ENCODE measurements at places on chromosomes 6 and 20. TPM values are rescaled to one million over a fixed set of nuclear protein-coding genes. Genes with fewer than 3 reads are reported as not detected.
A peak's percentile ranks its signal among the peaks of the same experiment; 100 is the strongest.

DNA sequence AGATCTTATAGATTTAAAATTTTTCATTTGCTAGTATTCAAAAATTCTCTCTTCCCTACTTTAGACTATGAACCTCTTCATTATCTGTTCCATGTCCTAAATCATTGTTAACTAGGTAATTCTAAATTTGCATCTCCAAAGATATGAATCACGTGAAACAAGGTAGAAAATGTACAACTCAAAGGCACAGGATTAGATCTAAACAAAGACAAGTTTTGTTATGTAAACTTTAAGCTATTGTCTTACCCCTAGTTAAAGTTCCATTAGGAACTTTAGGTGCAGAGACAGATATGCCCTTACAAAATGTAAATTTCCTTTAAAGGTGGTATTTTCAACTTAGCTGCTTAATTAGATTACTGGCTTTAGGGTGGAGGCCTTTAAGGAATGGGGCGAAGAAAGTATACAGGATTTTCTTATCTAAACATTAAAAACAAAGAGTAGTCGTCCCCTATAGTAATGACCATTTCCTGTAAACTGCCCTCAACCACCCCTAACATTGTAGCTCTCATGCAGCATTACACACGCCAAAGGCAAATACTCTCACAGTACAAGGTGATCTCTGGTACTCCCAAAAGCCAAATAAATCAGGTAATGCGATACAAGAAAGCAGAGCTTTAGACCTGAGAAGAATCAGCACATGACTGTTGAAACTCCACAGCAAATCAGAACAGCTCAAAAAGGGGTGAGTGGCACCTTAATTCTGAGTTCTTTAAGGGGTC, 57.4 kb upstream of the MRAP2 start:
- H3K4me1 ChIP-seq: no peaks in the 10 kb centered on the region
- no peak overlapping the region for H3K27ac ChIP-seq
- no peaks in the 10 kb centered on the region for H3K36me3 ChIP-seq
- DNase-seq: no peak

DNA sequence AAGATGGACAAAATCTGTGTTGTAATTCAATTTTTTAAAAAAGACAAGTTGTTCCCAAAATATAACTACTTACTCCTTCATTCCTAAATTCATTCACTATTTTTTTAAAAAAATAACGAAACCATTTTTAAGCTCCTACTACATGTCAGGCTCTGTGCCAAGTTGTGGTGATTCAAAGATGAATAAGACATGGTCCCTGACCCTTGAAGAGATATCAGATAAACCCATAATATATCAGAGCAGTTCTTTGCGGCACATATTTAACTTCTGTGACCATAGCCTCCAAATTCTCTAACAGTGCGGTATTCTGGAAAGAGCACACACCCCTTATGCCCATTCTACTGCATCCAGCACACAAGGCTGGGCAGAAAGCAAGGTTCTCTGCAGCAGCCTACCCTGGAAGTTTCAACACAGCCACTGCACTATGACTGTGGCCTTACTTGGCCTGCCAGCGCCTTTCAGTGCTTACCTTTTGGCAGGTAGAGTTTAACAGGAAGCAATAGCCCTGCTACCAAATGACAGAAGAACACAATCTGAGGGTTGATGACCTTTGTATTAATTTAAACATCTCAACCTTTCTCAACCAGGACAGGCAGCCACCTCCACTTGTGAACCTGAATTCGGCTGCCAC, 406.5 kb downstream of the BTBD9 start:
- no peak overlapping the region for H3K4me3 ChIP-seq
- H3K4me1 ChIP-seq: peaks cover 14% of the 10 kb centered on the region
- no peak overlapping the region for H3K27ac ChIP-seq
- no peaks in the 10 kb centered on the region for H3K36me3 ChIP-seq

GRCh38 chr6:117346142-117346930, 79.4 kb downstream of the ROS1 start:
- H3K27ac ChIP-seq: no peak overlapping the region
- no peak overlapping the region for H3K4me3 ChIP-seq
- no peaks in the 10 kb centered on the region for H3K4me1 ChIP-seq
- DNase-seq: no peak
- no peaks in the 10 kb centered on the region for H3K36me3 ChIP-seq

- H3K27me3 ChIP-seq: no peaks in the 10 kb centered on the region
- peak within 1 kb of the TSS; percentile 97 for H3K4me3 ChIP-seq
- H3K27ac ChIP-seq: peak within 1 kb of the TSS; percentile 91
- H3K36me3 ChIP-seq: no peaks in the 10 kb centered on the region
- peaks cover 8% of the 10 kb centered on the region for H3K4me1 ChIP-seq
Measured at GRCh38 chr6:169751242-169752073, at the start of the genes DYNLT2 and ERMARD. TSS of gene DYNLT2 (minus strand) at chr6:169751572. CDS start at chr6:169751458, 114 bp downstream. TSS of gene ERMARD (plus strand) at chr6:169751622. CDS start at chr6:169751658, 36 bp downstream.

DNA sequence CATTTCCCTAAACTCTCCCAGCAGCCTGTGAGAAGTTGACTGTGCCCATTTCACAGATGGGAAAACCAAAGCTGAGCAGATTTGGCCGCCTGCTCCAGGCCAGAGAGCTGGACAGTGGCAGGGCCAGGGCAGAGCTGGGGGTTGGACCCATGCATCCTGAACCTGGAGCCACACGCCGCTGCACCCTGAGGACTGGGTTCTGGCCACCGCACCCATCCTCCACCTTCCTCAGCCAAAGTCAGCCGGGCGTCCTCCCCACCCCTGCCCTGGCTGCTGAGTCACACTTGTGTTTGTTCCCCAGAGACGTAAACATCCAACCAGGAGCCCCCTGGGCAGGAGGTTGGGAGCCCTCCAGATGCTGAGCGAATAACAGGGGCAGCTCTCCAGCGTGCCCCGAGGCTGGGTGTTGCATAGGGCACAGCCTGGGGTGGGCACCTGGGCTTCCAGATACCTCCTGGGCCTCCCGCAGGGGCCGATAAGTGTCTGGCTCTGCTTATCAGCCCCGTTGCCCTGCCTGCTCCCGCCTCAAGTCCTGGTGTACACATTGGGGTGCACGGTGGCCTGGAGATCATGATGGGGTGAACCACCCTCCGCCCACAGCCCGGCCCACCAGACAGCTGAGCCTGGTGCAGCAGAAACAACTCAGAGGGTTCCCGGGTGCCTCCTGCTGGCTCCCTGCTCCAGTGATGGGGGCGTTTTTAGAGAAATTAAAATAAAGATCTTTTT, 23.8 kb downstream of the RBM38 start:
- no peak overlapping the region for H3K4me3 ChIP-seq
- H3K27me3 ChIP-seq: no peaks in the 10 kb centered on the region

DNA sequence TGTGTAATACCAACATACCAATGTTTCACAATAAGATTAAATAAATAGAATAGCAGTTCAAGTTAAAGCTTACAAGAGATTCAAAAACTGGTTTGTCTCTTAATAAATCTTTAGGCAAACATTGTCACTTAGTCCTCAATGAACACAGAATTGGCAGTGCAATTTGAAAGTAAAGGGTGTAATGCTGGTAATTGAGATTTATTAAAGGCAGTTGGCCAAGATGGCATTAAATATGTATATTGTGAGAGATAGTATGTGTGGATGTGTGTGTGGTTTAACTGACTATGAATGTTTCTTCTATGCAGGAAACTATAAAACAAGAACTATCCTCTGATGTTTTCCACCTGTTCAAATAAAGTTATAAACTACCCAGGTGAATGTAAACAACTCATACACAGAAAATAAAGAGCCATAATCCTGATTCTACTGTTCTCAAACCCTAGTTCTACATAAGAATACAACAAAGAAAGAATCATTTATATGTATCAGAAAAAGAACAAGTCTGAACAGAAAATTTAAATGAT, 267.9 kb upstream of the PTCHD4 start:
- H3K27ac ChIP-seq: no peak overlapping the region
- no peak overlapping the region for H3K4me3 ChIP-seq
- H3K27me3 ChIP-seq: no peaks in the 10 kb centered on the region
- H3K36me3 ChIP-seq: no peaks in the 10 kb centered on the region
- H3K4me1 ChIP-seq: peaks cover 6% of the 10 kb centered on the region
- no peak for DNase-seq

DNA sequence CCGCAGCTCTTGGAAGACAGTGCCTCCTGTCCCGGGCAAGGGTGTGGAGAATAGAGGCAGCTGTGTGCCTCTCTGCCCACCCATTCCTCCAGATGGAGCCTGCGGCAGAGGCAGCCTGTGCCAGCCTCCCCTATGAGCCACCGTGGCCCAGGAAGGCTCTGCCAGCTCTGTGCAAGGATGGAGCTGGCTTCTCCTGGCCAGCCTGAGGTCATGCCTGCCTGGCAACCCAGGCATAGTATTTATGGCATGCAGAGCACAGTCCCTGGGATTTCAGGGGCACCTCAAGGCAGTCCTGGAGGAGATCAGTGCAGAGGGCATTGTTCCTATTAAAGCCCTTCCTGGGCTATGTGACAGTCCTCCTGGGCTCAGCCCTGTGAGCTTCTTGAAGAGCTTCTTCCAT, 1.5 kb downstream of the EPB41L1 start:
- H3K4me3 ChIP-seq: no peak overlapping the region
- DNase-seq: no peak
- H3K4me1 ChIP-seq: no peaks in the 10 kb centered on the region
- no peaks in the 10 kb centered on the region for H3K36me3 ChIP-seq
- H3K27me3 ChIP-seq: peaks cover 27% of the 10 kb centered on the region

- H3K27ac ChIP-seq: no peak overlapping the region
- no peaks in the 10 kb centered on the region for H3K27me3 ChIP-seq
- no peak for DNase-seq
- H3K4me3 ChIP-seq: no peak overlapping the region
- H3K36me3 ChIP-seq: no peaks in the 10 kb centered on the region
Measured at GRCh38 chr6:24273096-24273870, 84.6 kb downstream of the DCDC2 start.

GRCh38 chr6:75460681-75461080, 32.9 kb downstream of the FILIP1 start:
- H3K27me3 ChIP-seq: no peaks in the 10 kb centered on the region
- no peak for DNase-seq
- H3K36me3 ChIP-seq: no peaks in the 10 kb centered on the region
- no peaks in the 10 kb centered on the region for H3K4me1 ChIP-seq

GRCh38 chr6:41449399-41450245, 96.6 kb upstream of the FOXP4 start:
- DNase-seq: peak; percentile 36
- no peak overlapping the region for H3K27ac ChIP-seq
- peaks cover 3% of the 10 kb centered on the region for H3K4me1 ChIP-seq
- no peak overlapping the region for H3K4me3 ChIP-seq
- no peaks in the 10 kb centered on the region for H3K36me3 ChIP-seq

GRCh38 chr6:10347561-10348327, 67.1 kb downstream of the TFAP2A start:
- H3K4me1 ChIP-seq: no peaks in the 10 kb centered on the region
- H3K27ac ChIP-seq: no peak overlapping the region
- H3K4me3 ChIP-seq: no peak overlapping the region
- no peaks in the 10 kb centered on the region for H3K36me3 ChIP-seq

The SLC2A10 gene
- 12.4 TPM for total RNA-seq

The PM20D2 gene
- 5.3 TPM for total RNA-seq

The TNNC2 gene
- 0.54 TPM for total RNA-seq

The HUS1B gene
- total RNA-seq: 0.70 TPM

The IL22RA2 gene
- total RNA-seq: not detected

The TRIM26 gene
- total RNA-seq: 30.4 TPM
